Central memory CD4-positive, alpha-beta T cell (primary cell): ENCODE measurements at places on chromosomes 16 and 17.

GRCh38 chr17:47966079-47966519, 4.8 kb upstream of the CDK5RAP3 start:
- no peak for DNase-seq

DNA sequence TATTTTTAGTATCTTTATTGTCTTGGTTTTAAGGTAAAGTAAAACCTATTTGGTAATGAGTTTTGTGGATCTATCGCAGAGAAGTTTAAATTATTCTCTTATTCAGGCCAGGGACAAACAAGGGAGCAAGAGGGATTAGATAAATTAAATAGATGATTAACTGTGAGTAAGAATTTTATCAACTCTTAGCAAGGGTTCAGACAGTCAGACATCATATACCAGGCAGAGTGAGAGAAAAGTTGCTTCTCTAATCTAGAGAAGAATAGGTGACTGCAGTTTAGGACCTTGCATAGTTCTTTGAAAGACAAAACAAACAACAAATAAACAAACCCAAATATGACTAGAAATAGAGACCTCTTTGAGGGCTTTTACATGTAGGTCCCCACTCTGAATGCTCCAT, 840.2 kb upstream of the GOT2 start:
- DNase-seq = no peak

- no peak for DNase-seq
These were observed 167.7 kb upstream of the KCNJ16 start for GRCh38 chr17:69907132-69907847.

- no peak for DNase-seq
These were observed 11.5 kb upstream of the CLEC18C start for GRCh38 chr16:70162041-70162451.

- DNase-seq = no peak
These were observed 15.0 kb upstream of the MYLK3 start for GRCh38 chr16:46763147-46763546.

DNA sequence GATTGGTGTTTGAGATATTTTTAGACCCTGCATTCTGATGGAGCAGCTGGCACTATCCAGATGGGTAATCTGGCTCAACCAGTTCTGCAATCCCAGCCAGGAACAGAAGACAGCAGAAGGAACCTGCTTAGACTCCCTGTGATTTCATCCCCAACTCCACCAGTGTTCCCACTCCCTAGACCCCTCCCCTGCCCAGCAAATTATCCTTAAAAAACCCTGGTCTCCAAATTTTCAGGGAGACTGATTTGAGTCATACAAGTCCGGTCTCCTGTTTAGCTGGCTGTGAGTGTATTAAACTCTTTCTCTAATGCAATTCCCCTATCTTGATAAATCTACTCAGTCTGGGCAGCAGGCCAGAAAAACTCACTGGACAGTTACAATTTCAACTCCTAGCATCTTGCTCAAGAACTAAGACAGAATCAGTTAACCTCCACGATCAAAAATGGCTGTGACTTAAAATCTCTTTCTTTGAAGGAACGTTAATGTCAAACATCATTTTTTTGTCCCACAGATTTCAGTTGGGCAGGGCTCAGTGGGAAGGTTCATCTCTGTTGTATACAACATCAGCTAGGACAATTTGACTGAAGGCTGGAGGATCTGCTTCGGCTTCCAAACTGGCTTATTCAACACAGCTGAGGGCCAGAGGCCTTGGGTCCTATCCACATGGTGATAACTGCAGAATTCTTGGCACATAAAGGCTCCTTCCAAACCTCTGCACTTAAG, 4.9 kb upstream of the RBL2 start:
- DNase-seq = no peak

- no peak for DNase-seq
These were observed 83.5 kb downstream of the ADCY9 start for GRCh38 chr16:4032768-4033167.

DNA sequence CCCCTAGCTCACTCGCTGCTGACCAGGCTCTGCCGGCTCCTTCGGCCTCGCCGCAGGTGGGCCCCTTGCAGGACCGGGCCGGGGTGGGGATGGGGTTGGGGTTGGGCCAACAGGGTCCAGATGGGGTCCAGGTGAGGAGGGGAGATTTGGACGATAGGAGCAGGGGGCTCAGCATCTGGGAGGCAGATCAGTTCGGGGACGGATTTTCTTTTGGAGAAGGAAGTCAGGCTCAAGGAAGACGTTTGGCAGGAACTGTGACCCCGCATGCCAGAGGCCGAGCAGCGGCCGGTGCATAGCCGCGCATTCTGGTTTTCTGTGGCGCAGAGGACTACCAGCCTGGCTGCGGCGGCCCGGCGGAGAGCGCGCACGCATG, 845 bp upstream of the ALDOA start:
- no peak for DNase-seq
